ENCODE measurements at places on chromosomes 13 and 19. TPM values are rescaled to one million over a fixed set of nuclear protein-coding genes. Genes with fewer than 3 reads are reported as not detected.

GRCh38 chr13:54347531-54347930 lies 1318.9 kb downstream of the OLFM4 start:
- no peak for DNase-seq

ZFP36 gene
- 206 TPM for total RNA-seq

FGF21 gene
- total RNA-seq: not detected

SYNGR4 gene
- not detected for total RNA-seq

GRCh38 chr19:3698386-3698950 lies 1.8 kb downstream of the PIP5K1C start:
- peak; percentile 33 for DNase-seq

F10 gene
- total RNA-seq: not detected

GRCh38 chr13:112814905-112815585 lies 125.2 kb downstream of the ATP11A start:
- DNase-seq: no peak

- no peak for DNase-seq
Measured at GRCh38 chr19:1288833-1289685, 3.4 kb downstream of the EFNA2 start.

GRCh38 chr13:39016787-39017186 lies 21.1 kb downstream of the PROSER1 start:
- no peak for DNase-seq

DNA sequence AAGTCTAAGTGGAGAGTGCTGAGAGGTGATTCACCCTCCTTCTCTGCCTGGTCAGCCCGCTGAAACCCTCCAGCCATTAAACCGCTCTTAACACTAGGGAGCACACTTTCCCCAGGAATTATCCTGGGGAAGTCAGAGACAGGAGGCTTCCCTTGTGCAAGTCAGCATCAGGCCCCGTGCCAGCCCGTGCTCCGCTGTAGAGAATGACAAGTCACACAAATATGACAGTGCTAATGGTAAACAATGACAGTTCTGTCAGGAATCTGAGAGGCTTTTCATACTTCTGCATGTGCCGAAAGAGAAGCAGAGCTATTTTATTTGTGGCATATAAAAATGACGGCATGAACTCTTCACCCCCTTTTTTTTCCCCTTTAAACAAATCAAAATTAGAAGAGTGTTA lies 816.9 kb upstream of the SLC10A2 start:
- DNase-seq: no peak

ELOF1 gene
- 61.7 TPM for total RNA-seq

DNA sequence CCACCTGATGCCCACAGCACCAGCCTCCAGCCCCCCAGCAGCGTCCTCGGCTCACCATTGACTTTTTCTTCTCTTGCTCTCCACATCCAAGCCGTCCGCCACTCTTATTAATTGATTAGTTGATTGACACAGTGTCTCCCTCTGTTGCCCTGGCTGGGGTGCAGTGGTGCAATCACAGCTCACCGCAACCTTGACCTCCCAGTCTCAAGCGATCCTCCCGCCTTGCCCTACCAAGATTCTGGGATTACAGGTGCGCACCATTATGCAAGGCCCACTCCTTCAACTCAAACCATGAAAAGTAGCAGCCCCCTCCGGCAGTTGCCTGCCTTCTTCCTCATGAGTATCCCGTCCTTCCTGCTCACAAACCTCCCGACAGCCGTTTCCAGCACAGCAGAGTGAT lies 921 bp upstream of the TEX29 start:
- DNase-seq: no peak
